ENCODE measurements at places on chromosomes 2 and 18.

DNA sequence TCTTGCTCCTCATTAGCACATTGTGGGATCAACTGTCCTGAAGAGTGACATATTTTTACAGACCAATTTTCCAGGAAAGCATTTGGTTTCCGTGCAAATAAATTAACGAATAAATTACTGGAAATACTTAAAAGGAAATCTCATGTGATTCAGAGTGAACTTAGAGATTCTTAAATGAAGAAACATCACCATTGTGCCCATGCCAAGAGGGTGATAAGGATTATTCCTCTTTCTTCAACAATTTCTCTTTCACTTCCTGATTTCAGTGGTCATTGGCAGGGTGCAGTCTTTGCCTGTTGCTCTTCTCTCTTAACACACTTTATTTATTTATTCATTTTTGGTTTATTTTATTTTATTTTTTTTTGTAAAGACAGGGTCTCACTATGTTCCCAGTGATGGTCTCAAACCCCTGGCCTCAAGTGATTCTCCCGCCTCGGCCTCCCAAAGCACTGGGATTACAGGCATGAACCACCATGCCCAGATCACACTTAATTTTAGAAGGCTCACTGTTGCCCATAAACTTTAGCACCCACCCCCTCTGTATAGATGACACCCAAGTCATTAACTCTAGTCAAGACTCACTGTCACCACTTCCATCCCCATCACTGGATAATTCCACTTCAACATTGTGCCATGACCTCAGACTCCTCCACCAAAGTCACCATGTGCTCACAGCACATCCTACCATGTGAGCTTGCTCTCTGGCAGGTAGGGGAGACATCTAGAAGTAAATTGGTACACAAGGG lies 92.6 kb upstream of the CERS6 start:
- DNase-seq: no peak

DNA sequence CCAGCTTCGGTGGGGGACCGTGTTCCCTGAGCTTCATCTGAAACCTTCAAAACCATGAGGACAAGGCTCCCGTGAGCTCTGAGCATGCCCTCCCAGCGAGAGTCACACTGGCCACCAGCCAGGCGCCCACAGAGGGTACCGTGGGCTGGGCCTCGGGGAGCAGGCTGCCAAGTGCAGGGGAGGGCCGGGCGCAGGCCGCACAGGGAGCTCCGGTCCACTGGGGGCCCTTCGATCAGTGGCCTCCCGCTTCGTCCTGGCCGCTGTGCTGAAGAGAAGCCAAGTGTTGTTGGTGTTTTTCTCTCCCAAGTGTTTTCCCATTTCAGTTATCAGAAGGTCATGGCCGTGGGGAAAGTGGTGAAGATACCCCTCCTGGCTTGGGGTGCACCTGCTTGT lies 144.4 kb downstream of the PTGR3 start:
- DNase-seq: no peak

GRCh38 chr2:205235434-205235833 lies 446.9 kb upstream of the NRP2 start:
- DNase-seq: no peak

- no peak for DNase-seq
Observed at GRCh38 chr2:23640711-23641110, 255.7 kb downstream of the KLHL29 start.

DNA sequence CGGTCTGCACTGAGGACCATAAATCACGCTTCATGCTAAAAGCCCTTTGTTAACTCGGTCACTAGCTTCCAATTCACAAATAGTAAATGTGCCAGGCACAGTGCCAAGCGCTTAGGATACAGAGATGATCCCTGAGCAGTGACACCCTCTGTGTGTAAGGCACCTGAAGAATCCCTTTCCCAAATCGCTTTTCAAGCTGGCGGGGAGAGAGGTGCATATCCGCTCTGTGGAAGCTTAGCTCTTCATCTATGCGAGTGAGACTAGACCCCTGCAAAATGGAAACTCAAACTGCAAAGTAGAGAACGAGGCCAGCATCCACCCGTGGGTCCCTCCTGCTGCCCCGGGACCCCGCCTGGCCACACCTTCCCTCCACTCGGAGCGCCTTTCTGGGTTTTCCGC lies 2.4 kb downstream of the PIEZO2 start:
- no peak for DNase-seq

DNA sequence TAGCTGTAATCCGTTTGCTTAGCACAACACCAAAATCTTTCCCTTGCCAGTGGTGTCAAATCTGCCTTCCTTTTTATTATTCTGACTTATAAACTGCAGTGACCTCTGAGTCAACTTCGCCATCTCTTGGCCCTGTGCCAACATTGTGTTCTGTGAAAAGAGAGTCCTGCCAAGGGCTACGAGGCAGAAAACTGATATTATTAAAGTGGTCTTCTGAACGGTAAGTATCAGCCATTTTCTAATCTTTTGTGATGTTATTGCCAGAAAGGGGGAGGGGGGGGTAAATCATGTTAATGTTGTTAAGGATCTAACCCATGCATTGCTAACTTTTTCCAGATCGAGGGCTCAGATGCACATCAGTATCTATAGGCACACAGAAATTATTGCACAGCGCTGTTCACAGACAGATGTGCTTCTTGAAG lies 121.5 kb upstream of the LTBP1 start:
- DNase-seq: no peak

Measured in stimulated activated CD8-positive, alpha-beta memory T cell treated with anti-CD3 and anti-CD28 coated beads, Interleukin-4, amount 100 ng/mL, for 4 hours (primary cell).